ENCODE measurements at places on chromosomes 3 and 15.

DNA sequence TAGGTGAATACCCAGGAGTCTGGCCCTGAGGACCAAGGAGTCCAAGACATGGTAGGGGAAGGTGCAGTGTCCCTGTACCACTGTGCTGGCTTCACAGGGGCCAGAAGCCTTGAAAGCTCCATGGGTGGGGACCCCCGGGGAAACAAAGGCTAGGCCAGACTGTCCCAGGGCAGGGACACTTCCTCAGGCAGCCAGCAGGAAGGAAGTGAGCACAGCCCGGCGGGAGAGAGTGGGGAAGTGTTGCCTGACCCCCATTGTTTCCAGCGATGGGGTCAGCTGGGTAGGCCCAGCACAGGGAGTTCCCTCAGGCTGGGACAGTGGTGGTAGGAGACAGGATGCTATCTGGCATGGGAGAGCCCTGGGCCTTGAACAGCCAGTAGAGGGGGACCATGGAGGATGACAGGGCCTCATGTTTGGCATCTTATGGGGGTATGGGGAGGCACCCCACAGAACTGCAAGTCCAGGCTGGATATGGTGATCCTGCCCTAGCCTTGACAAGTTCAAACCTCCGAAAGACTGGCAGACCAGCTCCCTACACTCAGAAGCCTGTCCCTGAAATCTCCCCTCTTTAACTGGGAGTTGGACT, 1.2 kb upstream of the HYAL2 start:
- DNase-seq = no peak

- DNase-seq = no peak
Observed at GRCh38 chr3:49668861-49669260, 5.3 kb upstream of the APEH start.

DNA sequence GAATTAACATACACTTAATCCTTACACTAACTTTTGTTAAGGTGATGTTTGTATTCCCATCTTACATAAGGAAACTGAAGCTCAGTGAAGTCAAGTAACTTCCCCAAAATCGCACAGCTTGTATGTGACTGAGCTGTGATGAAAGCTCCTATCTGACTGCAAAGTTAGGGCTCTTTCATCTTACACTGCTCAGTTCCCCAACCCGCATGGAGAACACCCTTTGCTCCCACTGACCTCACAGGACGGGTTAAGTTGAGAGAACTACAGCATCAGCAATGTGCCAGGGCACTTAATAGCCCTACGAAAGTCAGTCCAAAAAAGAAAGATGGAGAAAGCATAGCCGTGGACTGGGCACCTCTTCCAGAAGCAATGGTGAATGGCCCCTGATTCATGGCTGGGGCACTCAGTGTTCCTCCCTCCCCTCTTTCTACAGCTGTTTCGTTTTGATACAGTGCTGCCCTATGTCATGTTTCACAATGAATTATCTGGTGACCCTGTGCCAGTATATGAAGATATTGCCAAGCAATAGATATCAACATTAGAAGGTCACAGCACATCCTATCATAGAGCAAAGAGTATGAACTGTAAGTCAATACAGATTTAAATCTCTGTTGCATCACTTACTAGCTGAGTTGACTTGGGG, 38.0 kb downstream of the CADPS start:
- DNase-seq = no peak

DNA sequence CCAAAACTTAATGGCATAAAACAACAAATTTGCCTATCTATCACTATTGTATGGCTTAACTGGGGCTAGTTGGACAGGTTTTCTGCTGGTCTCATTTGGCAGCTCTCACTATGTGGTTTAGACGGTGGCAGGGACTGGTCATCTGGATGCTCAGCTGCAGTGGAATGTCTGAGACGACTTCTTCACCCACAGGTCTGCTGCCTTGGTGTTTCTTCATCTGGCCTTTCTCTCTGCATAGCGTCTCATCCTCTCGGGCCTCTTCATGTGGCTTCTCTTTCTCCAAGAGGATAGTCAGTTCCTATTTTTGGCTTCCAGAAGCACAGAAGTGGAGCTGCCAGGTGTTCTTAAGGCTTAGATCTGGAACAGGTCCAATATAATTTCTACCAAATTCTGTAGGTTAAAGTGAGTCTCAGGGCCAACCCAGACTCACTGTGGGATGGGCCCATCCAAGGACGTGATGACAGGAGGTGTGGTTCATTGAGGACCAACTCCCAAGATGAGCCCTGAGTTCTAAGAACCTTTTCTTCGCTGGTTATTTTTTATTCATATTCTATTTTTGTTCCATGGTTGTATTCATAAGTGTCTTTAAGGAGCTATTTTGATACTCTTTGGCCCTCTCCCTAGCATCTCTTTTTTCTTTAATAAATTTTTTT, 18.6 kb downstream of the UBE2Q2 start:
- DNase-seq = no peak

DNA sequence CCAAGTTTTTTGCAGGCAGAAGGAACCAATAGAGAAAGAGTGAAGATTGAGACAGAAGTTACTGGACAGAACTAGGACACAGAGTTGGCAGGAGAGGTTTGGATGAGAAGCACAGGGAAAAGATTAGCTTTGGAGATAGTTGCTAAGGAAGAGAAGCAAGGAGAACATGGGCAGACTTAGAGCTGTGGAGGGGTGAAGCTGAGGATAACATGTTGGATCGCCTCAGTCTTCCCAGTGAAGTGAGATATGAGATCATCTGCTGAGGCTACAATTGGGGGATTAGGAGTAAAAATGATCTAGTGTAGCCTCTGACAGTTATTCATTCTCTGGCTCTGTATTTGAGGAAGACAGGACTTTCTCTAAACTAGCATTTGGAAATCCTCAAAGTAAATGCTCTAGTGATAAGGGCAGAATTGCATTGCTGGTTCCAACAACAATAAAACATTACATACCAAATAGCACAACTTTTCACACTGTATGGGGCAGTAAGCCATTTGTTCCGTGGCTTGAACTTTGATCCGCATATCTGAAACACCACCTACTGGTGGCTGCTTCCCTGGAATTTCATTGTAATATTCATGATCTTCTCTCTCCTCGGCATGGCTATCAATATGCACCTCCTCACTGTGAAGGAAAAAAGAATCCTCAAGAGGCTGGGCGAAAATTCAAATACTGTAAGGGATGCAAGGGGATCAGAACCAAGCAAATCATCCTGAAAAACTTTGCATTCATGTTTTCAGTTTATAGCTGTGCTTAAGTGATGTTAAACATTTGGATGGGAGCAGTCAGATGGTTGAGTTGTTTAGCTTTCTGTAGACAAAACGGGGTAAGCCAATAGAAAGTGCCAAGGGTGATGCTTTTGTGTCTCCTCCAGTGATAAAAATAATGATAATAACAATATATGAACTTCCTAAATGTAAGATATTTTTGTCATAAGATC, 22.2 kb upstream of the EID1 start:
- peak; percentile 46 for DNase-seq

Measured in colonic mucosa (tissue), 4 donors.